ENCODE measurements at places on chromosomes 11 and 22. TPM values are rescaled to one million over a fixed set of nuclear protein-coding genes. Genes with fewer than 3 reads are reported as not detected.

Gene KRTAP5-11
- total RNA-seq = not detected

Gene CDC42BPG
- 0.05 TPM for total RNA-seq

Gene SEC14L6
- total RNA-seq = not detected

DNA sequence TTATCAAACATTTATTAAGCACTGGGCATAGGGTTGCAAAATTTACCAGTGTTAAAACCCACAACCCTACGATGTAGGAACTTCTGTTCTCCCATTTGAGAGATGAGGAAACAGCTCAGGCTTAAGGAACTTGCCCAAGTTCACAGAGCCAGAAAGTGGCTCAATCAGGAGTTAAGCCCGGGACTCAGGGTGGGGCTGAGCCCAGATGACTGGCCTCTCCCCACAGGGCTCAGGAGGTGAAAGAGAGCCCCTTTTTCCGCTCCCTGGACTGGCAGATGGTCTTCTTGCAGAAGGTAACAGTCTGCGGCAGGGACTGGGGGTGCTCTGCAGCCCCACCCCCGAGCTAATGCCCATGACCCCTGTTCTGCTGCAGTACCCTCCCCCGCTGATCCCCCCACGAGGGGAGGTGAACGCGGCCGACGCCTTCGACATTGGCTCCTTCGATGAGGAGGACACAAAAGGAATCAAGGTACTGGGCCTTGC is 5.6 kb upstream of the ANKRD13D start:
- no peak for DNase-seq
- peak overlapping the region; percentile 79 for H3K27ac ChIP-seq
- H3K4me1 ChIP-seq = peaks cover 38% of the 10 kb centered on the region
- H3K36me3 ChIP-seq = peaks cover 68% of the 10 kb centered on the region
- H3K27me3 ChIP-seq = no peaks in the 10 kb centered on the region
- no peak overlapping the region for H3K4me3 ChIP-seq

DNA sequence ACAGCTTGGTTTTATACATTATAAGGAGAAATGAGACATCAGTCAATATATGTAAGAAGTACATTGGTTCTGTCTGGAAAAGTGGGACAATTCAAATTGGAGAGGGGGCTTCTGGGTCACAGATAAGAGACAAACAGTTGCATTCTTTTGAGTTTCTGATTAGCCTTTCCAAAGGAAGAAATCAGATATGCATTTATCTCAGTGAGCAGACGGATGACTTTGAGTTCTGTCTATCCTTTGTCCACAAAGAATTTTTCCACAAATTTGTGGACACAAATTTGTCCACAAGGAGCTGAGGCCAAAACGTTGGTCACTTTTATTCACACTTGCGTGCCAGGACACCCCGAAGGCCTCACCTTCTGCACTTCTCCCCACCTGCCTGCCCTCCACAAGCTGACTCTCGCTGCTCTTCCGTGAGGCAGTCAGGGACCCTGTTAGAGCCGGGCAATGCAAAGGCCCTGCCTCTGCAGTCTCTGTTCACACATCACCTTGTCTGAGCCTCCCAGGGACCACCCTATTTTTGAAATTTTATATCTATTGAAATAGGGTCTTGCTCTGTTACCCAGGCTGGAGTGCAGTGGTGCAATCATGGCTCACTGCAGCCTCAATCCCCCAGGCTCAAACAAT is 20.5 kb downstream of the IL17REL start:
- H3K4me1 ChIP-seq = peaks cover 4% of the 10 kb centered on the region
- H3K27ac ChIP-seq = no peak overlapping the region
- H3K36me3 ChIP-seq = peaks cover 7% of the 10 kb centered on the region
- DNase-seq = no peak

DNA sequence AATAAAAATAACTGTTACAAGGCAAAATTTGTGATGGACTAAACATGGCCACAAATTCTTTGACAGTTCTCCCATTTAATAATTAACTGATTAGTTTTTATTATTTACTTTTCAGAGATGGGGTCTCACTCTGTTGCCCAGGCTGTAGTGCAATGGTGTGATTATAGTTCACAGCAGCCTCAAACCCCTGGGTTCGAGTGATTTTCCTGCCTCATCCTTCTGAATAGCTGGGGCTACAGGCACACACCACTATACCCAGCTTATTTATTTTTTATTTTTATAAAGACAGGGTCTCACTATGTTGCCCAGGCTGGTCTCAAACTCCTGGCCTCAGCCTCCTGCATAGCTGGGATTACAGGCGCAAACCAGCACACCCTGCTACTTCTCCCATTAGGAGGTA is 4.5 kb upstream of the PATL1 start:
- no peak for DNase-seq
- peaks cover 14% of the 10 kb centered on the region for H3K4me1 ChIP-seq
- no peak overlapping the region for H3K4me3 ChIP-seq
- no peak overlapping the region for H3K27ac ChIP-seq
- H3K27me3 ChIP-seq = peaks cover 1% of the 10 kb centered on the region
- H3K36me3 ChIP-seq = no peaks in the 10 kb centered on the region

- no peaks in the 10 kb centered on the region for H3K36me3 ChIP-seq
- no peak overlapping the region for H3K27ac ChIP-seq
- H3K27me3 ChIP-seq = no peaks in the 10 kb centered on the region
- no peak overlapping the region for H3K4me3 ChIP-seq
- DNase-seq = no peak
Observed at GRCh38 chr11:129143335-129143734, 48.8 kb downstream of the ARHGAP32 start.

DNA sequence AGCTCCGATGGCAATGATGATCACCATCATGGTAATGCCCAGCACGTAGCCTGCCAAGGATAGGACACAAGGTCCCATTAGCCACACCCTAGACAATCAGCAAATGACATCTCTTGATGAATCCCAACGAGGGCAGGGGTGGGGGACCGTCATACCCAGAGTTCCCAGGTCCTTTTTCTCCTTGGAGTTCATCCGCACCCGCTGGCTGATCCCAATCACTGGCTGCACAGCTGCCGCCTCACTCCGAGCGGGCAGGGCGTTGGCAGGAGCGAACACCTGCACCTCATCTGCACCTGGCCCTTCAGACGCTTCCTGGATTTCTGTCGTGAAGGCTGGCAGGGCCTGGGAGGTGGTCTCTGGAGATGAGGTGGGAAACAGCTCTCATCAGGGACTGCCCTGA is 2.9 kb downstream of the PIK3IP1 start:
- peak overlapping the region; percentile 99 for H3K4me3 ChIP-seq
- peak overlapping the region; percentile 100 for H3K27ac ChIP-seq
- DNase-seq = no peak
- peaks cover 70% of the 10 kb centered on the region for H3K4me1 ChIP-seq
- H3K27me3 ChIP-seq = no peaks in the 10 kb centered on the region

DNA sequence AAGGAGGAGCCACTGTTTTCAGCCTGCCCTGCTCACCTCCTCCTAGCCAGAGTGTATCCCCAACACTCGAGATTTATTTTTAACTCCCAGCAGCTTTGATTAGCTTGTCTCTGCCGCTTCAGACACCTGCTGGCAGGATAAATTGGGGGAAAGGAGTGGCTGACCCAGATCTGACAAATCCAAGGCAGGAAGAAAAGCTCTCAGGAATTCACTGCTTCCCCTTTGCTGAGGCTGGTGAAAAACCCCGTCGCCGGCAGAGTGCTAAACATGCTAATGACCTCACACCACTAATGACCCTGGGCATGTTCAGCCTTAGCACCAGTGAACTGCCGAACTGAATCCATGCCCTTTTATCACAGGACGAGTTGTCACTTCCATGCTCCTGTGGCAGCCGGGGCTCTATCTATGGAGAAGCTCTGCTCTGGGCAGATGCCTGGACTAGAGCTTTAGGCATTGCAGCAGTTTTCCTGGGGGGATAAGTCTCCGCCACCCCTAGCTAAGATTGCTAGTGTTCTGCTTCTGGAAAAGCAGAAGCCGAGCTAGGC is 52.2 kb downstream of the FEZ1 start:
- no peak overlapping the region for H3K4me3 ChIP-seq
- H3K27me3 ChIP-seq = peaks cover 17% of the 10 kb centered on the region
- H3K4me1 ChIP-seq = no peaks in the 10 kb centered on the region
- H3K27ac ChIP-seq = no peak overlapping the region
- H3K36me3 ChIP-seq = no peaks in the 10 kb centered on the region
- no peak for DNase-seq

DNA sequence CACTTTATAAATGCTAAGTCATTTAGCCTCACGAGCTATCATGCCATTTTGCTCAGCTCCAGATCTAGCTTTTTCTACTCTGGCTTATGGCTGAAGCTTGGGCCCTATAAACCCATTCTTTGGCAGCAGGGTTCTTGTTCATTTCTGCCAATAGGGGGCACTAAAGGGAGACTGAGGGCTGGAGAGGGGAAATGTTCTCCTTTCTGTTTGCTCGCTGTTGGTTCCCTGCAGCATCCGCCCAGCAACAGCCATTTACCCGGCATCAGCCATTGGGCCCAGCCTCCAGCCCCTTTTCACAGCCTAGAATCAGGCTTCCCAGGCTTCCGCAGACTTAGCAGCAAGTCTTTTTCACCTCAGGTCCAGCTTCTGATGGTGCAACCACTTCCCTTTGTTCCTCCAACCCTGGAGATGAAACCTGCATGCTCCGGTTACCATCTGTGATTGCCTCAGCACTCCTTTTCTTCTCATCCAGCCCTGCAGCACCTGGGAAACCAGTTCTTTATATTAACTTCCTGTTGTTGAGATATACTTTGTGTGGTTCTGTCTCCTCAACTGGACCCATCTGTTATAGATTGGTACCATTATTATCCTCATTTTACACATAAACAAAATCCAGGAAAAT is 4.2 kb upstream of the ME3 start:
- DNase-seq = peak; percentile 64
- peaks cover 3% of the 10 kb centered on the region for H3K4me1 ChIP-seq
- H3K27me3 ChIP-seq = peaks cover 4% of the 10 kb centered on the region
- no peaks in the 10 kb centered on the region for H3K36me3 ChIP-seq
- H3K27ac ChIP-seq = no peak overlapping the region

GRCh38 chr11:67410369-67410831 is 5.1 kb upstream of the CARNS1 start:
- peaks cover 7% of the 10 kb centered on the region for H3K27me3 ChIP-seq
- peak overlapping the region; percentile 94 for H3K27ac ChIP-seq
- no peak for DNase-seq
- H3K36me3 ChIP-seq = peaks cover 29% of the 10 kb centered on the region
- peak overlapping the region; percentile 88 for H3K4me3 ChIP-seq

DNA sequence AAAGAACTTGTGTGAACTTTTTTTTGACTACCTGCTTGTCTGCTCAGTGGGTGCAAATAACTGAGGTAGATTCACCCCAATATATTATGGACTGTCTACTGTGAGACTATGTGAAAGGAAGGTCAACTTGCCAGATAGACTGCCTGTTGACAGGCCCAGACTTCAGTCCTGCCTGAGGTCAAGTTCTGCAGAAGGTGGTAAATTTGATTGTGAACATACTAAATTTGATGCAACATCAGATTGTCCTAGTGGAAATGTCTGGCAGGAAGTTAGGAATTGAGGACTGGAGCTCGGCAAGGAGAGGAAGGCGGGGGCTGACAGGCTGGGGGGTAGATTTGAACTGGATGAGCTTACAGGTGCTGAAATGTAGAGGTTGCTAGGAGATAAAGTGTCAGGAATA is 140.7 kb downstream of the TTC28 start:
- no peaks in the 10 kb centered on the region for H3K36me3 ChIP-seq
- no peak for DNase-seq
- no peaks in the 10 kb centered on the region for H3K4me1 ChIP-seq
- peaks cover 4% of the 10 kb centered on the region for H3K27me3 ChIP-seq
- no peak overlapping the region for H3K4me3 ChIP-seq

DNA sequence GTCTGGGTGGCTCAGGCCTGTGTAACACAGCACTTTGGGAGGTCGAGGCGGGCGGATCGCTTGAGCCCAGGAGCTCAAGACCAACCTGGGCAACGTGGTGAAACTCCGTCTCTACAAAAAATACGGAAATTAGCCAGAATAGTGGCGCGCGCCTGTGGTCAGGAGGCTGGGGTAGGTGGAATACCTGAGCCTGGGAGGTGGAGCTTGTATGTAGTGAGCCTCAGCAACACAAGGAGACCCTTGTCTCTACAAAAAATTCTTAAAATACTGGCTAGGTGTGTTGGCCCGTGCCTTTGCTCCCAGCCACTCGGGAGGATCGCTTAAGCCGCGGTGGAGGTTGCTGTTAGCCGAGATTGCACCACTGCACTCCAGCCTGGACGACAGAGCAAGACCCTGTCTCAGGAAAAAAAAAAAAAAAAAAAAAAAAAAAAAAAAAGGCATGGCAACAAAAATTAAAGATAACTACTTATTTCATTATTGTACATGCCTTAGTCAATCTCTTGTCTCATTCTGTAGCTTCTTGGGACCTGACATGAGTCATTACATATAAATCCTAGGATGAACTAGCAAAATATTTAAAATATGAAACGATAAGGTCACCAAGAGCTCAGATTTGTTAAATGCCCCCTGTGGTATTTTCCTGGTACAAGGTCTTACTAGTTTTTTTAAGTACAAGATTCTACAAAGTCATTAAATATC is 1.1 kb downstream of the TAF1D start:
- peak; percentile 78 for DNase-seq
- peak overlapping the region; percentile 100 for H3K4me3 ChIP-seq
- H3K27me3 ChIP-seq = no peaks in the 10 kb centered on the region
- peak overlapping the region; percentile 99 for H3K27ac ChIP-seq

DNA sequence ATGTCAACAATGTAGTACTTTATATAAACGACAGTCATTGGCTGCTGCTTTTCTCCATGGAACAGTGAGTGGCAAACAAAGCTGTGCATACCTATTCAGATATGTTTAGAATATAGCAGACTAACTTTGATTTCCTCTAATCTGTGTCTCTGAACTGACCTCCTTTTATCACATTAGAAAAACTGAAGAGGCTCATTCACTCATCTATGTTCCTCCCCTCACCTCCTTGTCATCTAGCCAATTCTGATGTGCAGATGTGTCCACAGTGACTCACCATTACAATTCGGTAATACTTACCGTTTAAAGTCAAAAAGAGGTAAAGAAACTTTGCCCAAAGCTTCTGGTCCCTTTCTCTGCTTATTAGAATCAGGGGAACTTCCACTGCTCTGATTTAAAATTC is 51.5 kb upstream of the RPS13 start:
- no peak overlapping the region for H3K27ac ChIP-seq
- no peaks in the 10 kb centered on the region for H3K27me3 ChIP-seq
- no peak overlapping the region for H3K4me3 ChIP-seq
- no peaks in the 10 kb centered on the region for H3K4me1 ChIP-seq

DNA sequence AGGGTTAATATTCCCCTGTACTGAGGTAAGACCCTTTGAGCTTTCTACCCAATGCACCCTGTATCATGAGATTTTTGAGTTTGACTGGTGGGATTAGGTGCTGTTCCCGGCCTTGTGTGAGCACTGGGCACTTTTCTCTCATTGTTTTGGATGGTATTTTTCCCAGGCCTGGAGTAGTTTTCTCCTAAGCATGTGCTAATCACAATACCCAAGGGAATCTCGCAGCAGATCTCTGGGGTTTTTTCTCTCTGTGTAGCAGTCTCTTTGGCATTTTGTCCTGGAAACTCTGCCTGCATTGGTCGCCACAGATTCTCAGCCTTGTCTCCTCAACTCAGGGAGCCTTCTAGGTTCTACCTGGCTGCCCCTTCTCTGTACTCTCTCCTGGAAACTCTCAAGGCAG is 19.9 kb downstream of the IGHMBP2 start:
- no peaks in the 10 kb centered on the region for H3K27me3 ChIP-seq
- no peak overlapping the region for H3K27ac ChIP-seq
- no peak for DNase-seq
- H3K4me3 ChIP-seq = no peak overlapping the region
